GM23338 (cell line): ENCODE measurements at places on chromosomes 12 and 14. TPM values are rescaled to one million over a fixed set of nuclear protein-coding genes. Genes with fewer than 3 reads are reported as not detected.
A peak's percentile ranks its signal among the peaks of the same experiment; 100 is the strongest.

The CACNA2D4 gene
- total RNA-seq = 0.07 TPM in 1 of 2 replicates, not detected in the other

The PRMT5 gene
- total RNA-seq = 123 and 124 TPM in 2 replicates

GRCh38 chr12:19848421-19848820, 409.1 kb downstream of the AEBP2 start:
- DNase-seq = no peak

GRCh38 chr12:123118497-123118896, 32.4 kb downstream of the PITPNM2 start:
- DNase-seq = no peak

DNA sequence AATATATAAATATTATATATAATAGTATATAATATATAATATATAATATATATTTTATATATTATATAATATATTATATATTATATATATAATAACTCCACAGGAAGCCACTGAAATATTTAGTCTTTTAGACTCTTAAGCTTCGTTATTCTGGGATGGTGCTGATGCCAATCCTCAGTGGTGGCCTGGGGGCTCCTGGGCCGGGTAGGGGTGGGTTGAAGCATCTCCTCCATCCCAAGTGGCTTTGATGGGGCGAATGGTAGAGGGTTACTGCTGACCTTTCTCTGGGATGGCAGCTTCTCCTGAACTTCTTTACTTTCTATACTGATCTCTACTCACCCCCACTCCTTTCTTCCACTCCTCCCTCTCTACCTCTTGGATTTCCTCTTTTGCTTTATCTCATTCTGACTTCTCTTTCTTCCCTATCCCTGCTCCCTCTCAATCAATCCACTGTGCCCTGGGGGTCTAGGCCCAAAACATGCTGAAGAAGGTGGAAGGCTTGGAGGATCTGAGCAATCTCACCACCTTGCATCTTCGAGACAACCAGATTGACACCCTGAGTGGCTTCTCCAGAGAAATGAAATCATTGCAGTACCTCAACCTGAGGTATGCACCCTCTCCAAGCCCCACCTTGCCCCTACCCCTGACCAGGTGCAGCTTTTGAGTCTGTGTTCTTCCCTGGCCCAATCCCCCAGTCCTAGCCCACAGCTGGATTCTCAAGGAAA, 4.8 kb upstream of the ENO2 start:
- DNase-seq = no peak

The MAP3K9 gene
- total RNA-seq = 30.8 and 37.5 TPM in 2 replicates

DNA sequence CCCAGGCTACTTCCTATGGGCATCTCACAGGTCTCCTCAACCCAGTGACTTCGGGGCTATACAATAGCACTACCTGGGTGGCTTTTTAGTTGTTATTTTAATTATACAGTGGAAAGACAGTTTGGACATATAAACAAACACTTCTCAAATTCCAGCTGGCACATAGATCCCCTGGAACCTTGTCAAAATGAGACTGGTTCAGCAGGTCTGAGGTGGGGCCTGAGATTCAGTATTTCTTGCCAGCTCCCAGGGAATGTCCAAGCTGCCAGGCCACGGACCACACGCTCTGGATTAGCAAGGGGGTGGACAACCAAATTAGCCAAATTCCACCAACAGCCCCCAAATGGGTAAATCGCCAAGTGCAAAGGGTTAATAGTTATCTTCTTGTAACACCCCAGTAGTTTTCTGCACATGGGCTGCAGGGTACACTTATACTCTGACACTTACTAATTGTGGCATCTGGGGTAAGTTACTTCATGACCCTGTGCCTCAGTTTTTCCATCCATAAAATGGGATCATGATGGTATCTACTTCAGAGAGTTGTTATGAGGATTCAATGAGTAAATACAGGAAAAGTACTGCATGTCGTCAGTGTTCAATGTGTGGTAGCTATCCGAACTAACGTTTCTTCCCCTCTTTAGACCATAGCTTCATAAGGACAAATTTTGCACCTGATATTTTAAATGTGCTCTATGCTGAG, 789.4 kb upstream of the TBX3 start:
- DNase-seq = no peak

The RNASE12 gene
- total RNA-seq = not detected in 2 replicates

DNA sequence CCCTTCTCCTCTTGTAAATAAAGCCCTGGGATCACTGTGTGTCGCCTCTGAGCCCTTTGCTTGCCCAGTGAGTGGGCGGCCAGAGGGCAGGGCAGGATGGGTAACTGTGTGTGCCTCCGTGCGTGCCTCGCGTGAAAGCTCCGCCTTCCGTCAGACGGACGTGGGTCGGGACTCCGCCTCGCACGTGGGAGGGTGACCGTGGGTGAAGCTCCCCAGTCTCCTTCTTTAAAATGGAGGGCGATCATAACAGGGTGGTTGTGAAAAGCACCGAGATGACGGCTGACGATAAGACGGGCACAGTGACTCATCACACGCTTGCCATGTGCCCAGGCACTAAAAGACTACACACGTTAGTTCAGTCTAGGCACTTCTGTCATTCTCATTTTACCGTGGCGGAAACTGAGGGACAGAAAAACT, 9.2 kb downstream of the PHB2 start:
- DNase-seq = no peak

DNA sequence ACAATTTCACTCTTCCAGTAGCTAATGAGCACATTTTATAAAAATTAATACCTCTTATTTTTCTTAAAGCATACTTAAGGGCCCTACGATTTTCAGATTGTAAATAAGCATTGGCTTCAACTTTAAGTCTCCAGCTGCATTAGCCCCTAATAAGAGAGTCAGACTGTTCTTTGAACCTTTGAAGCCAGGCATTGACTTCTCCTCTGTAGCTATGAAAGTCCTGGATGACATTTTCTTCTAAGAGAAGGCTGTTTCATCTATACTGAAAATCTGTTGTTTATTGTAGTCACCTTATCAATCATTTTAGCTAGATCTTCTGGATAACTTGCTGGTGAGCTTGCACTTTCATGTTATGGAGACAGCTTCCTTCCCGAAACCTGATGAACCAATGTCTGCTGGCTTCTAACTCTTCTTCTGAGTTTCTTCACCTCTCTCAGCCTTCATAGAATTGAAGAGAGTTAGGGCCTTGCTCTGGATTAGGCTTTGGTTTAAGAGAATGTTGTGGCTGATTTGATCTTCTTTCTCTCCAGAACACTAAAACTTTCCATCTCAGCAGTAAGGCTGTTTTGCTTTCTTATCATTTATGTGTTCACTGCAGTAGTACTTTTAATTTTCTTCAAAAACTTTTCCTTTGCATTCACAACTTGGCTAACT, 377.1 kb upstream of the RGS6 start:
- DNase-seq = no peak

The EEF1AKMT3 gene
- total RNA-seq = 3.0 and 5.3 TPM in 2 replicates

The SIX6 gene
- total RNA-seq = not detected in 2 replicates

The CLEC1A gene
- 1.1 TPM in 1 of 2 replicates, not detected in the other for total RNA-seq

GRCh38 chr12:92505254-92506231, 197.2 kb upstream of the PLEKHG7 start:
- no peak for DNase-seq

DNA sequence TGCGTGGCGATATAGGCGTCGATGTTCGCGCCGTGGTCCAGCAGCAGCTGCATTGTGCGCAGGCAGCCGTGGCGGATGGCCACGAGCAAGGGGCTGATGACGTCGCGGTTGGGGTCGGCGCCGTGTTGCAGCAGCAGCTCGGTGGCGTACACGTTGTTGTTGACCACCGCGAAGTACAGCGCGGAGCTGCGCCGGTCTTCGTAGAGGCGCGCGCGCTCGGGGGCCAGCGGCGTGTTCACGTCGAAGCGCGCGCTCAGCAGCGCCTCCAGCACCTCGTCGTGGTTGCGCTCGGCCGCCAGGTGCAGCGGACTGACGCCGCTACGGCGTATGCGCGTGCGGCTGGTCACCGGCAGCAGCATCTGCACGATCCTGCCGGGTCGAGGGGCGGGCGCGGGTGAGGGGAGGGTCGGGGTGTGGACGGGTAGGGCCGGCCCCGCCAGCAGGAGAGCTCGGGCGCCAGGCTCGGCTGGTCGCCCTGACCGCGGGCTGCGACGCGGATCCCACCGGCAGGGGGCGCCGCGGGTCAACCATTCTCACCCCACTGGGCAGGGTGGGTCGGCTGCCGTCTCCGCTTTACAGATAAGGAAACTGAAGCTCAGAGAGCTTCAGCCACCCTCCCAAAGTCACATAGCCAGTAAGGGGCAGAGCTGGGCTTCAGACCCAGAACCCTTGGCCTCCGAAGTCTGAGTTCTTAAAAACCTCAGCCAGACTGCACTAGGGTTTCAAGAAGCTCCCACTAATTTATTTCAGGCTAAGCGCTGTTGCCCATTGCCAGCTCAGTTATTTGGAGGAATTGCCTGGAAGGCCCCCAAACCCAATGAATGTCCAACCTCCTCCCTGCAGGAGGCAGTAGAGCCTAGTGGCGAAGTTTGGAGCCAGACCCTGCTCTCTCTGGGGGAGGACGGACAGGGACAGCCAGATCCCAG, 12.4 kb downstream of the FAM181A start:
- peak; percentile 89 for DNase-seq

The AGAP2 gene
- 1.1 and 1.3 TPM in 2 replicates for total RNA-seq

- DNase-seq = peak; percentile 88
These were observed 101.0 kb upstream of the GZMB start for GRCh38 chr14:24734917-24735500.

GRCh38 chr12:54053751-54054741, at the start of gene HOXC4:
TSS of gene HOXC4 (plus strand) at chr12:54053835. CDS start at chr12:54053923, 88 bp downstream.
- DNase-seq = no peak

DNA sequence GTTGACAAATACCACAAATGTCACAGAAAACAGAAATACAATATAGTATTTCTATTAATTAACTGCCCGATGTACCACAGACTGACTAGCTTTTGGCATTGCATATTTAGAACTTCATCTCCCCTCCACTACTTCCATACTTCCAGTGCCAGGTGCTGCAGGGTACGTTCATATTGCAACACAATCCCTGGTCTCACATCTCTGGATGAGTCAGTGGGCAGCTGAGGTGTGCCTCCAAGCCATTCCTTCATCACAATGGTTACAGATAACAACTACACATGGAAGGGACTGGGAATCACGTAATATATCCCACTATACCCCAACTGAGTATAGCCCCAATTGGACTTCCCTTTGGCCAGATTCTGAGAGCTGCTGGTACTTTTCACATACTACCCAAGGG, 31.1 kb downstream of the CCDC198 start:
- no peak for DNase-seq

GRCh38 chr12:34287986-34288962, 266.0 kb downstream of the ALG10 start:
- no peak for DNase-seq

DNA sequence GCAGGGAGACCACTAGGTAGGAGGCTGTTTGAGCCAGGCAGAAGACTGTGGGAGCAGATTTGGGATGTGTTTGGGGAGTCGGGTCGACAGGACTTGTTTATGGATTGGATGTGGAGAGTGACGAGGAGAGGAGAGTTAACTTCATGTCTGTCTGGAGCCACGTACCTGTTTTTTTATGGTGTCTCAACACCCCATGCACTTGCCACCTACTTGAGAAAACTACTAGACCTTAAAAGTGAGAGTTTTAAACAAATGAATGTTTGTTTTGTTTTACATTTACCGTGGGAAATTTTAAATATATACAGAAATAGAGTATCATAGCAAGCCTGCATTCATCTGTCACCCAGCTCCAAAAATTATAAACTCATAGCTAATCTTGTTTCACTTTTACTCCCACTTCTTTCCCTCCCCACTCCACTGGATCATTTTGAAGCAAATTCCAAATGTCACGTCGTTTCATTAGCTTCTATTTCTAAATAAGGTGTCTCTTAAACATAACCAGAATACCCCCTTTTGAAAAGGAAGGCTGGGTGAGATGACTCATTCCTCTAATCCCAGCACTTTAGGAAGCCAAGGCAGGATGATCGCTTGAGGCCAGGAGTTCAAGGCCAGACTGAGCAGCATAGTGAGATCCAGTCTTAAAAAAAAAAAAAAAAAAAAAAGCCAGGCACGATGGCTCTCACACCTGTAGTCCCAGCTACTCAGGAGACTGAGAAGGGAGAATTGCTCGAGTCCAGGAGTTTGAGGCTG, 136.2 kb downstream of the ANO6 start:
- DNase-seq = no peak

- DNase-seq = peak; percentile 83
These were observed 661.7 kb downstream of the VRK1 start for GRCh38 chr14:97458661-97459579.

DNA sequence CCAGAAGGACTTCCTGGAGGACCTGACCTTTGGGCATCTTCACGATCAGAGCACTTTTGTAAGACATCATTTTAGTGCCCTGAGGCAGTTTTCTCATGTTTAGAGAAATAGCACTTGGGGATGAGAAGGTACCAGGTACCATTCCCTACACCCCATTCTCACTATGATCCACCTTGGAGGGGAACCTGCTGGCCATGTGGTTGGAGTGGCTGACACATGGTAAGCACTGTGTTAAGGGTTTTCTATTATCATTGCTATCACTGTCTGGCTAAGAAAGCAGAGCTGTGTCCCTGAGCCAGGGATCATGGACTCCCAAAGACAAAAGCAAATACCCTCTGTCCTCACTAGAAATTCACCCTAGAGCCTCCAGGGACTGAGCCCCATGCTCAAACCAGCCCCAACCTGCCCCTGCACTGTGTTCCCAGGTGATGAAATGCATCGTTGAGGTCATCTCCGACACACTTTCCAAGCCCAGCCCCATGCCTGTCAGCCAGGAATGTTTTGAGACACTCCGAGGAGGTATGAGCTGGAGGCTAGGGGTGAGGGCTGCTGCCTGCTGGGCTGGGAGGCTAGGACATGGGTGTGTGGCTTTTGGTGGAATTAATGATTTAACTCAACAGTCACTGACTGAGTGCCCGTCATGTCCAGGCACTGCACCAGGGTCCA, 3.4 kb downstream of the CHGA start:
- DNase-seq = no peak

DNA sequence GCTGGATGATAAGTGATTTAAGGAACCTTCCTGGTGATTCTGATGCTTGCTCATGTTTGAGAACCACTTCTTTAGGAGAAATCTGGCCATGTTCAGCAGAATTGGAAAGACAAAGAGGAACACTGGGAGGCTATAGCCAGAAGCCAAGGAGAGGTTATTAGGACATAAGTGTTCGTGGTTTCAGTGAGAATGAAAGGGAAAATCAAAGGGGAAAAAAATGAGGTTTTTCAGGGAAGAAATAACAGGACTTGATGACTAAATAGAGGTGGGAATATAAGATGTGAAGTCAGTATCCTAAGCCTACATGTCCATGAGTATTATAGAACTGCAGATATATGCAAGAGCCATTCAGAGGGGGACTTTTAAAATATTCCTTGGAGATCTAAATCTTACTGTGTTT, 95.6 kb downstream of the DAAM1 start:
- DNase-seq = no peak

The RPS6KA5 gene
- total RNA-seq = 2.0 and 2.1 TPM in 2 replicates

The AQP2 gene
- total RNA-seq = 0.07 TPM in 1 of 2 replicates, not detected in the other

GRCh38 chr12:87439990-87440827, 589.0 kb downstream of the C12orf50 start:
- DNase-seq = no peak

The ETV6 gene
- total RNA-seq = 11.9 and 15.1 TPM in 2 replicates

The NOS1 gene
- 3.0 and 4.4 TPM in 2 replicates for total RNA-seq

The KLHL33 gene
- total RNA-seq = 0.12 and 0.35 TPM in 2 replicates

The SERPINA10 gene
- not detected in 2 replicates for total RNA-seq

GRCh38 chr14:73472185-73473114, 14.1 kb upstream of the NUMB start:
- DNase-seq = peak; percentile 86
